Stimulated activated CD8-positive, alpha-beta memory T cell treated with anti-CD3 and anti-CD28 coated beads, Interleukin-4, amount 100 ng/mL, for 1 hour (primary cell): ENCODE measurements at places on chromosomes 6 and 20.

GRCh38 chr20:37538003-37538402 lies 10.3 kb upstream of the BLCAP start:
- no peak for DNase-seq

DNA sequence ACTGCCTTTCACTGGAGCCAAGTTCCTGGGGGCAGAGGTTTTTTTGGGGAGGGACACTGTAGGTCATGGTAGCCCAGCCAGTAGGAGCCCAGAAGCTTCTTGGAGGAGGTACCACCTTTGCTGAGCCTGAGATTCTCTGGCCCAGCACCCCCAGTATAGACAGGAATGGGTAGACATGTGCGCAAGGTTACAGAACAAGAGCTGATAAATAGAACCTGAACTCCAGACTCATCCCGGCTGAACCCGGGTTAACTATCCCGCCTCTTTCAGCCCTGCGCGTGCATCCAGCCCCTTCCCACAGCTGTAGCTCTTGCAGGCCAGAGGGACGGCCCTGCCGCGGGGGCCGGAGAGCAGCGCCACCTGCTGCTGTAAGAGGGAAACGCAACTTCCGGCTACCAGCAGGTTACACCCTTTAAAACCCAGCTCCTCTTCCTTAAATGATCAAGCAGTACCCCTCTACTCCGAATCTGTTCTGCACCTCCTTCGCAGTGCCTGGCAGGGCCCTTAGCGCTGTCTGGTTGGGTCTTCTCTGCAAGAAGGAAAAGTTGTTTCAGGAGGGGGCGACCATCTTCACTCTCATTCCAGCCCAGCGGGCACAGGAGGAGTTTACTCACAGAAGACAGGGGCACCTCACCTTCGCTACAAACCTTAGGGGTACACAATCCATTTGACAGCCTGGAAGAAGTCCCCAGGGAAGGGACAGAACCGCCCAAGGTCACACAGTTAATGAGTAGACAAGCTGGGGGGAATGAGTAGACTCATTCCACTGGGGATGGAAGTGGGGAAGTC lies 7.5 kb downstream of the SRXN1 start:
- DNase-seq, result peak; percentile 37

DNA sequence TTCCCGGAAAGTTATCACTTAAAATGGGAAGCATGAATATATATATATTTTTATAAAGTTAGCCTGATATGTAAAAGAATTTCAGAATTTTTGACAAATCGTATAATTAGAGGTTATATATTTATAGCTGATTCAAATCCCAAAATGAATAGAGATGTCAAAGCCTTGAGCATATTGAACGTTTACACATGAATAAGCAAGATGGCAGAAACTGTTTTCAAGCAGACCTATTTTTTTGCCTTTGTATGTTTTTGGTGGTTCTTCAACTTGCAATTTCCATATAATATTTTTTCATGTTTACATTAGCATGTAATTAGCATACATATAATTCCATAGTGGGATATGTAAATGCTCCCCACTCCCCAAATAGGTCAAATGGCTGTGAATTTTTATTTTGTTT lies 189.9 kb downstream of the PRL start:
- DNase-seq, result no peak

DNA sequence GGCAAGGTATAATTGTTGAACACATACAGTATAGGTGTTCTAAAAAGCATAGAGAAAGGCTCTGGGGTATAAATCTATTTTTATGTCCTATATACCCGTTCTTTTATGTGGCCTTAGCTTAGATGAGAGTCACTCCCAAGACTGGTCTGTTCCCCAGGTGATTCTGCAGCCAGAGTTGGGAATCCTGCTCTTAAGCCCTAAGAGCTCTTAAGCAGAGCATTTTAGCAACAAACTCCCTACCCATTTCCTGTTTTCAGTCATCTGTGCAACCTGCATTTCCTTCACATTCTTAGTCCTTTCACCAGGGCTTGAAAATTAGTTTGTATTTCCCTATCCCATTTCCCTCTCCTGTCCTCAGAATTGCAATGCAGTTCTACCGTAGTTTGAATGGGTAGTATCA lies 166.1 kb downstream of the HS3ST5 start:
- no peak for DNase-seq

DNA sequence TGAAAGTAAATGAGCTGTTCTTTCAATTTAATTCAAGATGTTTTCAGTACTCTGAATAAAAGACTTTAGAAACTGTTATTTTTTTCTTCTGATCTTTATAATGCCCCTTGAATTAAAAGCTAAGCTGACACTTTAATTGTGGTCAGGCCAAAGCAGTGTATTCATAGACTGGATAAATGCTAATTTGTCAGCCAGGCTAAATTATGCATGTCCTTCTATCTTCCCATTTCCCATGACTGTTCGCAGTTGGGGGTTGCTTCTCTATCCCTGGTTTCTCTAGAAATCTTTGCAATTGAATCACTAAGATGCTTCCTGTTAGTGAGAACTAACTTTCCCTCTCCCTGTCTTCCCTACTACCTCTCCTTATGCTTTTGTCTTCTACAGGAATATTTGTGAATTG lies 396.2 kb downstream of the RFPL4B start:
- DNase-seq, result no peak

GRCh38 chr6:166650824-166651807 lies 24.1 kb upstream of the RPS6KA2 start:
- DNase-seq, result no peak

- DNase-seq, result no peak
Measured at GRCh38 chr6:67358241-67358640, 1276.8 kb upstream of the ADGRB3 start.

DNA sequence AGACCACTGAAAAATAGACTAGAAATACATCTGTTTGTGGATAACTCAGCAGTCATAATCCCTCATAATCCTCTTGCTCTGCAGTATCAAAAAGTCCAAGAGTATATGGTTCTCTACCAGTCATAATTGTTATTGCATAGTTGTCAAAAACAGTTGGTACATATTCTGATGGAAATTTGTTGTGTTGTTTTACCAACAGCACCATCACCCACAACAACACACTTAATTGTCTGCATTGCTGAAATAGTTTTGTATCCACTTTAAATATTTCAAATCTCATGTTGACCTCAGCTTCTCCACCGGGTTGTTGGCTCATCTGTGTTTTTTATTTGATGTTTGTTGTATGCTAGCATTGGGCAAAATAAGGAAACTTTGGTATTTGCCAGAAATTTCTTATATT lies 39.4 kb downstream of the ITCH start:
- no peak for DNase-seq

- no peak for DNase-seq
Measured at GRCh38 chr6:53027131-53027718, 32.1 kb upstream of the GSTA4 start.
